ENCODE measurements at places on chromosomes 12 and 14.

DNA sequence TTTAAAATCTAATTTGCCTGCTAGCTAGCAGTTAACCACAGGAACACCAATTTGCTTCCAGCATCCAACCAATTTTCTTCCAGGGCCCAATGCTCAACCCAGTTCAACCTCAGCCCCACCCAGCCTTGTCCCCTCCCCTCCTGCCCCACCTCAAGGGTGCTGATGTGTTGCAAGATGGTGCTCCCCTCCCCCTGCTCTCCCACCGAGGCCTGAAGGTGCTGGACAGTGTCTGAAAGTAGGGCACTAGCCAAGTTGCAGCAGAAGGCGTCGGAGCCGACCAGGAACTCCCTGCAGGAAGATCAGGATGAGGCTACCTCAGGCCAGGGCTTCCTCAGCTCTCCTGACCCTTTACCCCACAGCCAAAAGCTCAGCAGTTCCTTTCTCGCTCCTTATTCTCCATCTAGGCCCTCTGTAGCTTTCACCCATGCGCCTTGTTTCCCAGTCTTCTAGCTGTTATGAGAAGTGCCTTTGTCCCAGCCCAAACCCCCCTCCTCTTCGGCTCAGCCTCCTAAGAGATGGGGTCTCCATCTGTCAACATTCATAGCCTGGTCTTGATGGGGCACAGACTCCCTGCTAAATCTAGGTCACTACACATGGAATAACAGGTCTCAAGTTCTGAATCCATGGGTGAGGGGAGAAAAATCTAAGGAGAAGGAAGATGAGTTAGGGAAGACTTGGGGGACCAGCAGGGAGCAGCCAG lies 3.6 kb downstream of the STAT6 start:
- no peak for DNase-seq

GRCh38 chr12:50102646-50103309 lies 1.0 kb upstream of the GPD1 start:
- DNase-seq, result no peak

DNA sequence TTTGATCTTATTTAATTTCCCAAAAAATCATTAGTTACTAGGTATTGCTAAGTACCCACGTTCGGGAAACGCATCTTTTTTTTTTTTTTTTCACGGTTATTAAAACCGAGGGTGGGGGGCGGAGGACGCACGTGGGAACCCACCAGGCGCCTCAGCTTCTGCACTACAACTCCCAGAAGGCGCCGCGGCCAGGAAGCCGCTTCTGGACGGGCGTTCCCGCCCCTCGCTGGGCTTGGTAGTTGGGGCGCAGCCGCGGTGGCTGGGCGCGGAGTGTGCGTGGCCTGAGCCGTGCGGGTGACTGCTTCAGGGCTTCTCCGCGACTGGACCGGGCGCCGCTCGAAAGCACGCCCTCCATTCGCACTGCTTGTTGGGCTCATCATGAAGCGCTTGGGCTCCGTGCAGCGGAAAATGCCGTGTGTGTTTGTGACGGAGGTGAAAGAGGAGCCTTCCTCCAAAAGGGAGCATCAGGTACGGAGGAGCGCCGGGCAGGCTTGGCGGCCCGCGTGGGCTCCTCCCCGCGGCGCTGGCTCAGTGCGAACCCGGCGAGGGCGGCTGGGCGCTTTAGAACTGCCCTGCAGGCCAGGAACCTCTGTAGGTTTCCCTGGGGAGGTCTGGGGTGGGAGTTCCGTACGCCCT lies 6.2 kb upstream of the C12orf50 start:
- DNase-seq, result peak; percentile 80

- DNase-seq, result peak; percentile 82
Measured at GRCh38 chr12:105330283-105330930, at the start of gene C12orf75. TSS of gene C12orf75 (plus strand) at chr12:105330691. CDS start at chr12:105330892, 201 bp downstream.
